ENCODE measurements at places on chromosomes 16 and 17.

DNA sequence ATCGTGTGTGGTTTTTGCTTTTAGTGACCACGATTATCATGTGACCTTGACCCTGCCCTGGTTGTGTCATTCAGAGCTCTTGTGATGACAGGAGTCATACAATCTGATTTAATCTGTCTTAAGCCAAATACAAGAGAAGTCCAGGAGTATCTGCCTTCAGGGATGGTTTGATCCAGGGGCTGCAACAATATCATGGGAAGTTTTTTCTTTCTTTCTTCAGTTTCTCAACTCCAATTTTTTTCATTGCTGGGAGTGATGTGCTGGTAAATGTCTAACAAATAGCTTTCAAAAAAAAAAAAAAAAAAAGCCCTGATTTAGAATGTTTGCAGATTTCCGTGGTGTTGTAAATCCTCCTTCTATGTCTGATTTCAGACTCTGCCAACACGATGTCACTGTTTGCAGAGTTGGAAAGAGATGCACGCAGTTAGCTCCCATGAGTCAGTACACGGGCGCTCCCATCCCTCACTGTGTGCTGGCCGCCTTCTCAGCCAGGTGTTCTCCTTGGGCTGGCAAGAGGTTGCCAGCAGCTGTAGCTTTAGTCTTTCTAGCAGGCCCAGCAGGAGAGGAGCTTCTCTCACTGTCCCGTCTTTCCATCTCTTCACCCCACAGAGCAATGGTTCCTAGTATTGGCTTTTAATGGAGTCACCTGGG lies 229.7 kb downstream of the SNX29 start:
- no peak for DNase-seq

DNA sequence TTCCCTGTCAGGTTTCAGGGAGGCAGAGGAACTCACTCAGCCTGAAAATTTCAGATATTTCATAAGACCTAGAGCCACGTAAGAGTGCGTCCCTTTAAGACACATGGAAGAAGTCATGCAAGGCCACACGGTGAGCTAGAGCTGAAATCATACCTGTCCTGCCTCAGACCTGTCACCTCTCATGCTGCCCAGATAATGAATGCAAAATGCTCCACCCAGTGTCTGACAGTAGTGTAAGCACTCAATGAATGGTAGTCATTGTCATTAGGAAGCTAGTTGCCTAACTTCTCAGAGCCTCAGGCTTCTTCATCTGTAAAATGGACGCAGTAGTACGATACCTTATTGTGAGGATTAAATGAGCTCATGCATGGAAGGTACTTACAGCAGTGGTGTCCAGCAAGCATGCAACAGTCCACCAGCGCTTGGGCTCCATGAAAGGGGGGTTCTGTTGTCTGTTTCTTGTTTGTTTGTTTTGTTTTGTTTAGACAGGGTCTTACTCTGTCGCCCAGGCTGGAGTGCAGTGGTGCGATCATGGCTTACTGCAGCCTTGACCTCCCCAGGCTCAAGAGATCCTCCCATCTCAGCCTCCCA lies 60.7 kb downstream of the WSB1 start:
- DNase-seq = no peak

DNA sequence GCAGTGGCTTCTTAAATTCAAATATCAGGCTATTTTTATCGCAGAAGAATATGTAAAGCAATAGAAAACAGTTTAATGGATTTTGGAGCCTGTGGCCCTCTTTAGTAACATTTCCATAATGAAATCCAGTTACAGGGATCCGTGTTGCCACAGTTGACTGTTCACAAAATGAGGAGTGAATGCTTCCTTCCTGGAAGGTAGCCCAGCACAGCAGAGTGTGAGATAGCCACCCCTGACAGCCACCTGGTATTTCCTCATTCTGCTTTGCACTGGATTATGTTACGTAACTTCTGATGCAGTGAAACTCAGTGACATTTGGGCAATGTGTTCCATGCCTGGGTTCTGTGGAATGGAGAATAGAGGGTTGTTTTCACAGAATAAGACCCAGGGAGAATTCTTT lies 517.2 kb downstream of the RBFOX1 start:
- DNase-seq = no peak

DNA sequence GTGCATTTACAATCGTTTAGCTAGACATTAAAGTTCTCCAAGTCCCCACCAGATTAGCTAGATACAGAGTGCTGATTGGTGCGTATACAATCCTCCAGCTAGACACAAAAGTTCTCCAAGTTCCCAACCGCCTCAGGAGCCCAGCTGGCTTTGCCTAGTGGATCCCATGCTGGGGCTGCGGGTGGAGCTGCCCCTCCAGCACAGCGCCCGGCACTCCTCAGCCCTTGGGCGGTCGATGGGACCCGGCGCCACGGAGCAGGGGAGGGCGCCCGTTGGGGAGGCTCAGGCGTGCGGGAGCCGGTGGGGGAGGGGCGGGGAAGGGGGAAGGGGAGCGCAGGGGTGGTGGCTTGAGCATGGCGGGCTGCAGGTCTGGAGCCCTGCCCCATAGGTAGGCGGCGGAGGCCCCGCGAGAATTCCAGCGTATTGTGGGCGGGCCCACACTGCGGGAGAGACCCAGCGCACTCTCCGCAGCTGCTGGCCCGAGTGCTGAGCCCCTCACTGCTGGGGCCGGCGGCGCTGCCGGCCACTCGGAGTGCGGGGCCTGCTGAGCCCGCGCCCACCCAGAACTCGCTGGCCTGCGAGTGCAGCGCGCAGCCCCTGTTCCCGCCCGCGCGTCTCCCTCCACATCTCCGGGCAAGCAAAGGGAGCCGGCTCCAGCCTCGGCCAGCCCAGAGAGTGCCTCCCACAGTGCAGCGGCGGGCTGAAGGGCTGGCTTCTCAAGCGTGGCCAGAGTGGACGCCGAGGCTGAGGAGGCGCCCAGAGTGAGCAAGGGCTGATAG lies 907.5 kb downstream of the CDH8 start:
- no peak for DNase-seq

- DNase-seq = no peak
Observed at GRCh38 chr17:77377710-77378235, 237.0 kb downstream of the SEC14L1 start.

DNA sequence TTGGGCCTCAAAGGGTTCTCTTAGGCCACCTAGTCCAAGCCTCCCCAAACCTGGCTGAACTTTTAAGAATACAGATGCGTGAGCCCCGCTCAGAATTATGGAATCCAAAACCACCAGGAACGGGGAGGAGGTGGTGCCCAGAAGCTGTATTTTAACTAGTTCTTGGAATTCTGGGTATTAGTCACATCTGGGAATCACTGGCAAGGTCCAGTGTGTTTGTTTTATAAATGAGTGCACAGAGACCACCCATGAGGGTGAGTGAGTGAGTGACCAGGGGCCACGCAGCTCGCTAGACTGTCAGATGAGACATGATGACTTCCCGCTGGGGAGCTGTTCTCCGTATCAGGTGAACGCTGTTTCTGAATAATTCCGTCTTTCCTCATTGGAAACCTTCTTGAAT lies 14.2 kb downstream of the KLHL36 start:
- DNase-seq = no peak
